T-helper 9 cell (primary cell): ENCODE measurements at places on chromosomes 5 and 9.

DNA sequence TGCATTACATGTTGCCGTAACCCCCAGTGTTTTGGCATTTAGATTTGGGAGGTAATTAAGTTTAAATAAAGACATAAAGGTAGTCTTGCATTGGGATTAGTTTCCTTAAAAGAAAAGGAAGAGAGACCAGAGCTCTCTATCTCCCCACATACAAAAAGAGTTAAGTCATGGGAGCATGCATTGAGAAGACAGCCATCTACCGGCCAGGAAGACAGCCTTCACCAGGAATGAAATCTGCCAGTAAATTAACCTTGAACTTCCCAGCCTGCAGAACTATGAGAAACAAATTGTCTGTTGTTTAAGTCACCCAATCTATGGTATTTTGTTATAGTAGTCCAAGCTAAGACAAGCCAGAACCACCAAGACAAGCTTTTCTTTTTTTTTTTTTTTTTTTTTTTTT lies 567.0 kb upstream of the CDH18 start:
- DNase-seq: no peak

DNA sequence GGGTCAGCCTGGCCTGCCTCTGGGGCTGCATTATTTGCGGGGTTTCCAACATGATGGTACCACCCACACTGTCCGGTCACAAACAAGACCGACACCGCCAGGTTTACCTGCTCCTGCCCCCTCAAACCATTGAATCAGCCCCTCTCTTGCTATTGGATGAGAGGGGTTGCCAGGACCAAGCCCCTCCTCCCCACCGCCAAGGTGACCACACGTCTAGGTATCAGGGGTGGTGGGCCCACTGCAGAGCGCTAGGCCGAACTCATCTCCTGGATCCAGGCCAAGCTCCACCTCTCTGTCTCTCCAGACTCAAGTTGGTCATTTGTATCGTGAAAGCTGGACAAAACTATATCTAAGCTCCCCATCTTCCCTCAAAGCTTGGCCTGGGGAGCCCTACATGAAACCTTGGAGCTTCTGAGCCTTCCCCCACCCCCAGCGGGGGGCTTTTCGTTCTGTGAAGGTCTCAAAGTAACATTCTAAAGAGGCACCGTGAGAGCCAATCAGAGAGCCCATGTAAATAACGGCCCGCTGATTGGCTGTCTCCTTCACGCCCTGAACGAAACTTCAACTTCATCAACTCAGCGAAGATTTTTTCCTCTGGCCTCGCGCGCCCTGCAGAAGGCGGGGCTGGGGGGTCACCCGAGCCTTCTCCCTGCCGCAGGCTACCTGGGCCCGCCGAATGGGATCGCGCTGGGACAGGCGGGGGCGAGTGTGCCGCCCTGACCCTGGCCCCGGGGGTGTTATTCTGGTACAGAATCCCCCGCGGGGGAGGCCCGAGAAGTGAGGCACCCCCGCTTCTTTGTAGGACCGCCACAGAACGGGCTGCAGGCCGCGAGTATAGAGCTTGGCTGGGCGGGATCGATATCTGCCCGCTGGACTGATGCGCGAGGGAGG lies 49.6 kb upstream of the PSD2 start:
- DNase-seq: peak; percentile 21

DNA sequence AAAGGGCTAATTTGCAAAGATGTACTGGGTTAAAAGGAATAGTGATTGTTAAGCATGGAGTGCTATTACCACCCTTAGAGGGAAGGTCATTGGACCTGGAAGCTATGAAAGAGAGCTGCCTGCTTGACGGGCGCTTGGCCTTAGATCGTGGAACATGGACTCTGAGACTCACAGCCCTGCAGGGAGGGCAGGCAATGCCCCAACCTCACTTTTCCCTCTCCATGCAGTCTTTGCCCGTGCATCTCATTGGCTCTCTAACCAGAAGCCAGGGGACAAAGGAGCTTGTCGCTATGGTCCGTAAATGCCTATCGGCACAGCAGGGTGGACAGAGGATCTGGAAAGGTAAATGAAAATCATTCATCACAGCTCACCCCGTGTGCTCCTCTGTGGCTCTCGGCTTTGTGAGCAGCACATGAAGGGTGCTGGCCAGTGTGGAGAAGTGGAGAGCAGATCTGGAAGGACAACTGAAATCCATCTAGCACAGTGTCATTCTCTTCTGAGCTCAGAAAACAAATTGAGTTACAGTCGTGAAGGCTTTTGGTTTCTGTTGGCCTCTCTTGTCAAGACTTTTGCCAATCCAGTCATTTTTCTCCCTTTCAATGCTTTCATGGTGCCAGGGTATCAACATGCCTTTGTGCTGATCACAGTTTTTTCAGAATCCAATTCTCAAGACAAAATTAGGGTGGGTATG lies 186.2 kb downstream of the SNX18 start:
- DNase-seq: no peak

DNA sequence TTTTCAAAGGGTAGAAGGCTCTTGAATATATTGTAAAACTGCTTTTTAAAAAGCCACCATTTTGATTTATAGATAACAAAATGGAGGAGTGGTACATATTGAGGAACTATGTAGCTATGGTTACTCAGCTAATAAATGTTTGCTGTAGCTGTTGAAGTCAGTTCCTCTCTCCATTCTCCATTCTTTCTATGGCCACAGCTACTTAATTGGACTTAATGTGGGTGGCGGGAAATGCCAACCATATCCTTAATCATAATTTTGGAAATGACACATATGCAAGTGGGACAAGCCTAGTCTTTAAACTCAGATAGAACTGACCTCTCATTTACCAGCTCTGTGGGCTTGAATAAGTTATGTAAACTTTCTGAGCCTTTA lies 10.6 kb downstream of the CDKN2A start:
- DNase-seq: no peak

- DNase-seq: no peak
Measured at GRCh38 chr5:123429993-123430392, 6.8 kb upstream of the CEP120 start.

DNA sequence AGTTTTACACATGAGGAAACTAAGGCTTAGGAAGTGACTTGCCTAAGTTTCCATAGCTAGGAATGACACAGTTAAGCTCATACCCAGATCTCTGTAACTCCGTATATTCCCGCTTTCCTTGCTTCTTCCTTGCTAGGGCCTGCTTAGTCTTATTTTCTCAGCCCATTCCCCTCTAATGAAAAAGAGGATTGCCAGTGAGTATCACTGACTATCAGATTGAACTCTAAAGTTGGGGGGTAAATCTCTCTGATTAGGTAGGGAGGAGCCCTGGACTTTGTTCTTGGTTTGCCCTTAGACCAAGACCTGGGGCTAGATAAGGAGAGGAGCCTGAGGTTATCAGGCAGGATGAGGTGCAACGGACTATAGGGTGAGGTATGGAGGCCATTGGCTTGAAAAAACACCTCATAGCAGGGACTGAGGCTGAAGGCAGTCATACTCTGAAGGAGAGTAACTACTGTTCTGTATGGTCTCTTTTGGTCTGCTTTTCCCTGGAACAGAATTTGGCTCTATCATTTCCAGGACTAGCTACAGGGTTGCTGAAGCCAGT lies 2.5 kb downstream of the TRIM32 start:
- DNase-seq: no peak

- DNase-seq: no peak
Measured at GRCh38 chr9:83238871-83239640, 176.1 kb upstream of the RASEF start.

- DNase-seq: no peak
Measured at GRCh38 chr9:131562032-131562959, 17.0 kb downstream of the PRRT1B start.

- peak; percentile 23 for DNase-seq
Measured at GRCh38 chr5:149730620-149731331, 666 bp downstream of the PPARGC1B start.

DNA sequence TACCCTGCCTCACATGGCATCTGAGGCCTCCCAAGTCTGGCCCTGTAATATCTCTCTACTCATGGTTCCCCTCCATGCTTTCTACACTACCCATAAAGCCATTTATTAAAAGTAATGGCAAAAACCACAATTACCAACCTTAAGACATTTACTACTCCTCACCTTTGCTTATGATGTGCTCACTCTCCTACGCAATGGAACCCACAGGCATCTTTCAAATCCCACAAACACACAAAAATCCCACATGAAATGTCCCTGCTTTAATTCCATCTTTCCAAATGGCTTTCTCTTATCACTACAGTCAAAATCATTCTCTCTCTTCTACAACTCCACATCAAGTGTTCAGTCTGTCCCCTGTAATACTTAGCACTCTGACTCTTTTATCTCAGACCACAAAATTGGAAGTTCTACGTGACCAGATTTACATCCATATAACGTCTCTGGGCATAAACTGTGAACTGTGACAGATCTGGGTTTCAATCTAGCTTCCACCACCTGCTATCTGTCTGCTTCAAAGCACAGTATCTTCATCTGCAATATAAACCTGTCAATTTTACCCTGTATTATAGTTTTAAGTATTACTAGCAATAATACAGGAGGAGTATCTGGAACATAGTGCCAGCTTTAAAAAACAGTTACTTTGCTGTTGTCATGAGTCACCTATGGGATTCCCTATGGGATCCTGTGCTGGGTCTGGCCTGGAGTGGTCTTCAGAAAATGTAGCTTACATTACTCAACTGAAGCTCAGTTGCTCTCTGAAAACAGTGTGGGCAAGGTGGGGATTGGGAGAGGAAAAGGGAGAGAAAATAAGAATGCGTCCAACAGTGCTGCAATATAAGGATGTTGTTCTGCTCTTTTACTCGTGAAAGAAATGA lies 137.1 kb upstream of the TRIM32 start:
- DNase-seq: no peak

DNA sequence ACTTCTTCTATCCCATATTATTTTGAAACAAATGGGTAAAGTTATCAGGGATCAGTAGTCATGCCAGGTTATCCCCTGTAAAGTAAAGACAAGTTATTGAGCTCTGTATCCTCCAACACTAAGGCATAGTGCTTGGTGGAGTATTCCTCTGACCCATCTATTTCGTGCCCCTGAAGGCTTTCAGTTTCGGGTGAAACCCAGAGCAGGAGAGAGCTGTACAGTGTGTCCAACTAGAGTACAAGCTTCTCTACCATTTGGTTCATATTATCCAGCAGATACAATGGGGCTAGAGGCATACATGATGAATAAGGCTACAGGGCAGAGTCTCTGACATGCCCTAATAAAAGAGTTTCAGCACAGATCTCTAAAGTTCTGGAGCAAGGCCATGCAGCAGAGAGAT lies 3.2 kb upstream of the SLC22A4 start:
- no peak for DNase-seq

GRCh38 chr5:83718936-83719495 lies 1.6 kb downstream of the HAPLN1 start:
- no peak for DNase-seq

GRCh38 chr5:42064821-42065220 lies 139.7 kb downstream of the FBXO4 start:
- DNase-seq: no peak

GRCh38 chr5:59100875-59101274 lies 518.0 kb downstream of the RAB3C start:
- DNase-seq: no peak

DNA sequence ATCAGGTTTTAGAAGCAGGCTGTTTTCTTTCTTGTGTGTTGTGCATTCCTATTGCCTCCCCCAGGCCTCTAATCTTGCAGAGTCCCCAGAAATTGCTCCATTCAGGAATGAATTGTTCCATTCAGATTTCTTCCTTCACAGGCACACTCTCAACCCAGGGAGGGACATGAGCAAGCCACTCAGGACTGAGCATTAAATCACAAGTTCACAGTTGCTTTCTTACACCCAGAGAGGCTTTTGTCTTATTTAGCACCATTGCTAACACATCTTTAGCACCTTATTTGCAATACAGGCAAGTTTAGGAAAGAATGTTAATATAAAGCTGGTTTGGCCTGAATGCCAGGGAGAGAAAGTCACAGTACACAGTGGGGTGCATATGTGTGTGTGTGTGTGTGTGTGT lies 221.4 kb downstream of the RAB3C start:
- DNase-seq: no peak

DNA sequence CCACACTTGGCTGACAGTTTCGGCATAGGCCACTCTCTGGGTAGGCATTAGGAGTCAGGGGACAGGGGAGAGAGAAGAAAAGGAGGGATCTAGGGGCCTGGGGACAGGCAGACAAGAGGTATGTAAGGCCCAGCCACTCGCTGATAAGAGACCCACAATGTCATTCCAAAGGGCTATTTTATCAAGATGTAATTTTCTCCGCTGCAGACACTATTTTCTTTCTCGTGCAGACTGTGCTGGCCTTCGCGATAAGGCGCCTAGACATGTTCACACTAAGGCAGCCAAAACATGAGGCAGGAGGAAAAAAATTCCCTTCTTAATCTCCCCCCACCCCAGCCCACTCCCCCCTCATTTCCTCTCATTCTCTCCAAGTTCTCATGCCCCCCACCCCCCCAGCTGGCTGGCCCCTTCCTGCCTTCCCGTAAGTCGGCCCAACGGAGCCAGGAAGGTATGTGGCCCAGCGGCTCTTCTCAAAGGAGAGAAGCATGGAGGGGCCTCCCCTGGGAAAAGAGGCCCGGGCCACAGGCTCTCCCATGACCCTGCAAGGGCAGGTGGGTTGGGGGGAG lies 44.9 kb upstream of the SYNPO start:
- no peak for DNase-seq

DNA sequence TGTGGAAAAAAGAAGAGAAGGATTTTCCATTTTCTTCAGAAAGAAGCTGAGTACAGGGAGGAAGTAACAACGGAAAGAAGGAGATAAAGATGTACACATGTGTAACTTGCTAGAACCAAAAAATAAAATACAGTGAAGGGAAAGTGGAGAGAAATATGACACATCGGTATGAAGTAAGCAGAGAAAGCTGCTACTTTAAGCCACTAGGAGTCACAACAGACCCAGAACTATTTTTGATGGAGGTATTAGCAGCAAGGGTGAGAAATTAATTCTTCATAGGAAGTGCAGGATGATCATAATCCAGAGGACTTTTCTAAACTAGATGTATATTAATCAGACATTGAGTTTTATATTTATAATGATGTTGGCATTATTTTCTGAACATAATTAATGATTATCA lies 88.5 kb downstream of the FAM174A start:
- no peak for DNase-seq

DNA sequence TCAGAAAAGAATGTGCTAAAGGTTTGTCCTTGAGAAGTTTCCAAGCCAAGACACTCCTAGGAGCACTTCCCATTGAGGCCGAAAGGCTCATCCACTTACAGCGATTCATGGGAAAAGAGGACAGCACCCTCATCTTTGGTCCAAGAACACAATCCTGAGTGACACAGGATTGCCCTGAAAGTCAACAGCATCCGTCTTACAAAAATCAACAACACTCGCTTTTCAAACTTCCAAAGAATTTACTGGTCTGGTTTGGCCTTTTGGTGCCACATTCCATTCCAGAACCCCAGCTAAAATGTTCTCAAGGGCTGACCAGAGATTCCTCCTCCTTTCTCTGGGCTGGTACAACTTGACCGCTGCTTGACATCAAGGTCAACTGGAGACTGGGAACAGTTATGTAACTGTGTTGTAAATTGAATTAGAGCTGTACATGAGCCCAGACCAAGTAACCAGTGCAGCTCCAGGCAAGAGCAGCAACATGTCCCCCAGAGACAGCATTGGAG lies 415.8 kb upstream of the PIK3R1 start:
- DNase-seq: no peak
